ENCODE measurements at places on chromosomes 12 and 14. TPM values are rescaled to one million over a fixed set of nuclear protein-coding genes. Genes with fewer than 3 reads are reported as not detected.

DNA sequence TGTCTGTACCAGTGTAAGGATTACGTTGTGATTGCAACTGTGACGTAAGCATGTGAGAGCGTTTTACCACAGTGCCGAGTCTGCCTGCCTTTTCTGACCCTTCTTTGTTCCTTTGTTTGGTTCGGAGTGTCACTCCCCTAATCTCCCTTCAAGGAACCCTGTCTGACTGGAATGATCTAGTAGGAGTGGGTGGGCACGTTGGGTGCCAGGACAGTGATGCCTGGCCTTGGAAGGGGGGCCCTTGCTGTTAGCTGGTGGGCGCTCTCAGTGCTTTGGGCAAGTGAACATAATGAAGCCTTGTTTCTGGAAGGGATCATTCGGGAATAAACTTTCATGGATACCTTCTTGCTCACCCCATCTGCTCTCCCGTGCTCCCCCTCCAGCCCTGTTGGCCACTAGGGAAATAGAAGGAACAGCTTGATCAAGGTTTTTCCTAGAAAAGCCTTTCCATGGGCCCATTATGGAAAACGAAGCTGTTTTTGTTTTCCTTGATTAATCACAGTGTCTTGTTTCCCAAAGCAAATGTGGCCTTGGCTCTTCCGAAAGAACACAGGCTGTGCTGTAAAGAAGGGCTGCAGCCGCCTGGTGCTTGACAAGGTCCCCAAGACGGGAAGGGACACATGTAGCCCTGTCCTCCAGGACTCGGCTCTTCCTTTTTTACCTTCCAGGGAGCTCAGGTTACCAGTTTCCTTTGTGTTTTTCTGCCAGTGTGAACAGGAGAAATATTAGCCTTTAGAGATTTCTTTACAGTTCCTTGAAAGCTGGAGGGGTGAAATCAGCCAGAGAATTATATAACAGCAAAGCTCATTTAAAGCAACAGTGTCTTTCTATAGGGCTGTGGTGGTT is 215.5 kb downstream of the CRADD start:
- no peak overlapping the region for H3K4me3 ChIP-seq
- DNase-seq, result no peak
- H3K36me3 ChIP-seq, result peaks cover 3% of the 10 kb centered on the region
- no peak overlapping the region for H3K27ac ChIP-seq
- no peaks in the 10 kb centered on the region for H3K27me3 ChIP-seq
- H3K4me1 ChIP-seq, result no peaks in the 10 kb centered on the region

DNA sequence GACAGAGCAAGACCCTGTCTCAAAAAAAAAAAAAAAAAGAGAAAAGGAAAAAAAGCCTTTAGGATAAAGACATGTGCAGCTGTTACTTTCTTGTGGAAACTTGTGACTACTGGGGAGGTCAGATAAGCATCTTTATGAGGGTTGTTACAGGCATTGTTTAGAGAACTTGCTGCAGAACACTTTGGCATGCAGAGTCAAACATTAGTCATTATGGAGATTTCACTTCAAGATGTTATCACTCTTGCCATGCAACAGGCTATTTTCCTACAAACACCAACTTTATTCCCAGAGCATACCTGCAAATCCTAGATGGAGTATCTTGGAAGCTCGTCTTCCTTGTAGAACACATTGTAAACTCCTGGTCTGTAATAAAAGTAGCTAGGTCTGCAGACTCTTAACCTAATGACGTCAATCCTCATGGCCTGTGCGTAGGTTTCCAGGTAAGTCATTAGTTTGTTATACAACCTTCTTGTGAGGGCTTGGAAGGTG is 36.3 kb upstream of the WDR89 start:
- H3K4me3 ChIP-seq, result no peak overlapping the region
- no peaks in the 10 kb centered on the region for H3K27me3 ChIP-seq
- H3K36me3 ChIP-seq, result peaks cover 4% of the 10 kb centered on the region
- no peak for DNase-seq
- H3K27ac ChIP-seq, result no peak overlapping the region

- no peak overlapping the region for H3K27ac ChIP-seq
- H3K36me3 ChIP-seq, result peaks cover 4% of the 10 kb centered on the region
- H3K27me3 ChIP-seq, result no peaks in the 10 kb centered on the region
- H3K4me1 ChIP-seq, result no peaks in the 10 kb centered on the region
- H3K4me3 ChIP-seq, result no peak overlapping the region
Measured at GRCh38 chr14:46058964-46059563, 592.5 kb downstream of the RPL10L start.

GRCh38 chr12:89353188-89353822 is 1.0 kb upstream of the DUSP6 start:
- peak; percentile 59 for DNase-seq
- H3K27ac ChIP-seq, result peak overlapping the region; percentile 93
- H3K4me1 ChIP-seq, result peaks cover 57% of the 10 kb centered on the region
- peaks cover 22% of the 10 kb centered on the region for H3K27me3 ChIP-seq

DNA sequence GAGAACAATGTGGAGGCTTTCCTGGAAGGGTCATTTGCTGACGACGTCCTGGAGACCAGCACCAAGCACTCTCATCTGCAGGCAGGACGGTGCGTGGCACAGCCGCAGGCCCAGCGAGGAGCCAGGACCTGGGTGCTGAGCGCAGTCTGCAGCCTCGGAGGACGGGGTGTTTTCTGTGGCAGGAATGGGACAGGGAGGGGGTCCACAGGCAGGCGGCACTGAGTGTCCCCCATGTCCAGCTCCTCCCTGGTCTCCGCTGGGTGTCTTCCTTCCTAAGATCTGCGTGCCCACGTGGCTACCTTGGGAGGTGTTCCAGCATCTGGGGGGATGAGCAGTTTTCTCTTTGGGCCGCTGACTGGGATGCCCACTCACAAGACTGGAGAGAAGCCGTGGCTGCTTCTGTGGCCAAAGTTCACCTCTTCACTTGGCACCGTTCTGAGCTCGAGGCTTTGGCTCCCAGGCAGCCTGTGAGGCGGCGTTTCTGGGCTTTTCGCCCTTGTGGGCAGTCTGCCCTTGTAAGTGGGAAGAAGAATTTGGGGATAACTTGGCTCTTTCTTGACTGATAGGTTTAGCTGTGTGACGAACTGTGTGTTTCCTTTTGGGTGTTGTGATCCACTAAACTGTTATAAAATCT is 72.2 kb downstream of the NOC4L start:
- no peak overlapping the region for H3K27ac ChIP-seq
- no peak overlapping the region for H3K4me3 ChIP-seq
- H3K36me3 ChIP-seq, result no peaks in the 10 kb centered on the region
- peaks cover 6% of the 10 kb centered on the region for H3K4me1 ChIP-seq
- DNase-seq, result no peak

DNA sequence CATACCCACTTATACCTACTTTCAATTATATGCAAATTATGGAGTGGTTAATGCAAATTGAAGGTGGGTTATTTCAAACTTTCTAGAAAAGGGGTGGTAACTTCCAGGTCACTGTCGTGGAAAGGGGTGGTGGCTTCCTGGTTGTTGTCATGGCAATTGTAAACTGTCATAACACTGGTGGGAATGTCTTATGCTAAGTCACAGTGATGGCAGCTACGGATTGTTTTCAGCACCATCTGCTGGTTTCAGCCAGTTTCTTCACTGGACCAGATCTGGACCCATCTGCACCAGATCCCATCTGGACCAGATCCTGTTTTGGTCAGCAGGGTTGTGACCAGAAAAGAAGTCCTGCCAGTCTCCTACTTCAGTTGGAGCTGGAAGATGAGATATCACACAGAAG is 1469.3 kb downstream of the AACS start:
- H3K27ac ChIP-seq, result no peak overlapping the region
- H3K27me3 ChIP-seq, result no peaks in the 10 kb centered on the region
- H3K36me3 ChIP-seq, result no peaks in the 10 kb centered on the region
- H3K4me1 ChIP-seq, result no peaks in the 10 kb centered on the region

DNA sequence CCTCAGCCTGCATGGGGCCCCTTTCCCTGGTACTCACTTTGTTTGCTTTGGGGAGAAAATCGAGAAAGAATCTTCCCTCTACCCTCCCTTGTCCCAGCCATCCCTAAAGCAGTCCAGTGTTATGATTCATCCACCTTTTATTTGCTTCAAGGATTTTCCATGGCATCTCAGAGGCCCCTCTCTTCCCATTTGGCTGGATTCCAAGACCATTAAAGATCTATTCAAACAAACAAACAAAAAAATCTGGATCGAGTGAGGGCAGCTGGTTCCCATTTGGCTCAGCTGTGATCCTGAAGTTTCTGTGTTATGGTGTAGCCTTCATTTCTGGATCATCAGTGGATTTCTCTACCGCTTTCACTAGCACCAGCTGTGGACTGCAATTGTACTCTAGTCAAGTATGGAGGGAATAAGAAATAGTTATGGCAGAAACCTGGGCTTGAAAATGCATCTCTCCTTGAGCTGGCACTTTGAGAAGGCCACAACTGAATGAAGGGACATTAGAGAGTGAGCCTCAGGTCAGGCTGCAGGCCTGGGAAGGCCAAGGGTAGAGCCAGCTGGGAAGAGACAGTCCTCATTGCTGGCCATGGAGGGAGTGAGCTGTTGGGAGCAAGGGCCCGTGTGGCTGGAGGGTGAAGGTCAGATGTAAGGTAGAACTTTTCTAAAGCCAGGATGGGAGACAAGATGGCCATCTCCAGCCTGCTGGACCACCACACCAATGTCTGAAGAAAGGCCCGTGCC is 13.7 kb downstream of the KRT71 start:
- H3K27ac ChIP-seq, result no peak overlapping the region
- DNase-seq, result no peak
- H3K27me3 ChIP-seq, result peaks cover 2% of the 10 kb centered on the region
- no peaks in the 10 kb centered on the region for H3K36me3 ChIP-seq

DNA sequence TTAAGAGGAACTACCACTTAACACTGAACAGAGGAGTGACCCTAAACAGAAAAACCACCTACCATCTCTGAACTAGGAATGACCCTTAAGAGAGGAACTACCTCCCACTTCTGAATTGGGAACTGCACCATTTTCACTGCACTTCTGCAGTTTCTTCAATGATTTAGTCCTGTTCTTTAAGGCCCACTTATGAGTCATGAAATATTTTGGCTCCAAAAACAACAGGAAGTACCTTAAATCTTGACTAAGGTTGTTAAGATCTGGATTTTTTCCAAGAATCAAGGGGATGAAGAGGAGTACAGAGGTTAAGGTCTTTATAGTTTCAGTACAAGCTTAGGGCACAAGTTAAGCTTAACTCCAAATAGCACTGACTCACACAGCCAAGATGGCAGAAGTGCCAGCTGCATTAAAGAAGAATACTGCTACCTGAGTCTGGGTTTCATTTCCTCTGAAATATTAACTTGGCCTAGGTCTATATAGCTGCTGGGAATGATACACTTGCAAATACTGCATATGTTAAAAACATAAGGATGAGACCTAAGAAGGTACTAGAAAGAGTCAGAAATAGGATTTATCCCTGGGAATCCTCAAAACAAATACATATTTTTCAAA is 4.2 kb downstream of the NPC2 start:
- peaks cover 8% of the 10 kb centered on the region for H3K36me3 ChIP-seq
- peaks cover 4% of the 10 kb centered on the region for H3K27me3 ChIP-seq
- peaks cover 3% of the 10 kb centered on the region for H3K4me1 ChIP-seq
- H3K27ac ChIP-seq, result no peak overlapping the region

DNA sequence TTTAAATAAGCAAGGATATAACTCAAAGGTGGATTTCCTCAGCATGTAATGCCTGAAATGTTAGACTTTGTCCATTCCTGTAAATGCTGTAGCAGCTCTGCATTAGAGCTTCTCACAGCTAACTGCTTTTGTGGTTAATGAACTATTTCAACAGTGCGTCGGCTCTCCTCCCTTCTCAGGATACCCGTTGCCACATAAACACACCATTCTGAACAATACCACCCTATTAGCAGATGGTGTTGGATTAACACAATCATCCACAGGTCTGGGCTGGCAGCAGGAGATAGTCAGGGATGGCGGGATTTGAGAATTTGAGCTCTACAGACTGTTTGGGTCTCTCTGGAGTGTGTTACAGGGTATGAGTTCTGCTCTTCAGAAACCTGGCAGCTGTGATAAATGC is 33.5 kb upstream of the C12orf42 start:
- no peaks in the 10 kb centered on the region for H3K36me3 ChIP-seq
- H3K27me3 ChIP-seq, result peaks cover 2% of the 10 kb centered on the region
- H3K4me1 ChIP-seq, result no peaks in the 10 kb centered on the region
- H3K4me3 ChIP-seq, result no peak overlapping the region

DNA sequence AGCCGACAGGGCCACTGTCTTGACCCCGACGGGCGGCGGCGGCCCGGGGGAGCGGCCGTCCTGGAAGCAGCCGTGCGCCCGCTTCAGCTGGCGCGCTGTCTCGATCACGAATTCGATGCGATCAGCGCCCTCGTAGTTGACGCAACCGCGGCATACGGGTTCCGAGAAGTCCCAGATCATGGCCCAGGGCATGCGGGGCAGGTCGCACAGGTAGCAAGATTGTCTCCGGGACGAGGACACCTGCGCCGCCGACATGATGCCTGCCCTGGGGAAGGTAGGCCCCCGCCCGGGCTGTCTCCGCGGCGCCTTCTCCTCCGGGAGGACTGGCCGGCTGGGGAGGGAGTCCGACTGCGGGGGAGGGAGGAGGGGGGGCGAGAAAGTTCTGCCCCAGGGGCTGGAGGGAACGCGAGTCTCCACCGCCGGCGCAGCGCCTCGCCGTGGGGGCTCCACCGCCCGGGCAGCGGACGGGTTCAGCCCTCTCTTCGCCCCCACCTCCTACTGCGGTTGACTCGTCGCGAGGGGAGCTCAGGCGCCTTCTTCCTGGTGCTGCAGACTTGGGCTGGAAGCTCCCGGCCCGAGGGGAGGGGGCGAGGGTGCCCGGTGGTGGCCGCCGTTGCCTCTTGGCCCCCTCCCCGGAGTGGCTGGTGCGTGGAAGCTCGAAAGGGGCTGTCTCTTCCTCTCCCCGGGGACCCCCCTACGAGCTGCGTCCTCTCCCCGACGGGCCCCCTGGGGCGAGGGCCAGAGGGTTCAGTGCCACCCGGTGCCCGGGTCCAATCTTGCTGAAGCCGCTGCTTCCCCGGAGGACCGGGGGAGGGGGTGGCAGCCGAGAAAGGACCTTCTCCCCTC is 747 bp downstream of the IRF2BPL start:
- peaks cover 20% of the 10 kb centered on the region for H3K27me3 ChIP-seq
- peak overlapping the region; percentile 90 for H3K4me3 ChIP-seq
- DNase-seq, result peak; percentile 81

PLEKHD1 gene
- polyA plus RNA-seq, result 0.09 TPM

GNB3 gene
- polyA plus RNA-seq, result not detected

P2RX2 gene
- polyA plus RNA-seq, result not detected

GPR132 gene
- 25.6 TPM for polyA plus RNA-seq

GLTP gene
- 71.9 TPM for polyA plus RNA-seq

AICDA gene
- not detected for polyA plus RNA-seq

Data from immature natural killer cell (primary cell).